ENCODE measurements at places on chromosomes 13 and 19.

- DNase-seq, result no peak
Observed at GRCh38 chr19:46361915-46362314, 15.0 kb downstream of the PPP5C start.

GRCh38 chr13:22061806-22062391 lies 391.0 kb downstream of the FGF9 start:
- DNase-seq, result no peak

DNA sequence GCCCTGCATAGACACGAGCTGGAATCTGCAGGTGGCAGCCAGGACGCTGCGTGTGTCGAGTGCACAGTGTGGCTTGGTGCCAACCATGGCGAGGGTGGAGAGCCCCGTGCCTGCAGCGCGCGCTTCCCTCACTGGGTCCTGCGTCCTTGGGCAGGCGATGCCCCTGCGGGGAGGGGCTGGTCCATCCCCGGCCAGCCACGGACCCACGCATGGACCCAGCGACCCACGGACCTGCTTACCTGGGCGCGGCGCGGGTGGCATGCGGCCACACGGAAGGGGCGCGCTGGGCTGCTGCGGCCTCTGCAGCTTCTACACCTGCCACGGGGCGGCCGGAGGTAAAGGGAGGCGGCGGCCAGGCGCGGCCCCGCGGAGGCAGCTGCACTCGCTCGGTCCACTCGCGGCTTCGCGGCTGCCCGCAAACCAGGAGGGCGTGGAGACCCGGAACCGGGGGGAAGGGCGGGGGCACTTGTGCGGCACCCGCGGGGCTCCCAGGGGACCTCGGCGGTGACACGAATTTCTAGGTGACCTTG lies 569 bp upstream of the MCF2L start:
- peak; percentile 56 for DNase-seq

GRCh38 chr19:38290631-38291147 lies 13.4 kb upstream of the C19orf33 start:
- no peak for DNase-seq

GRCh38 chr19:51430221-51430620 lies 12.8 kb upstream of the SIGLEC10 start:
- DNase-seq, result no peak

DNA sequence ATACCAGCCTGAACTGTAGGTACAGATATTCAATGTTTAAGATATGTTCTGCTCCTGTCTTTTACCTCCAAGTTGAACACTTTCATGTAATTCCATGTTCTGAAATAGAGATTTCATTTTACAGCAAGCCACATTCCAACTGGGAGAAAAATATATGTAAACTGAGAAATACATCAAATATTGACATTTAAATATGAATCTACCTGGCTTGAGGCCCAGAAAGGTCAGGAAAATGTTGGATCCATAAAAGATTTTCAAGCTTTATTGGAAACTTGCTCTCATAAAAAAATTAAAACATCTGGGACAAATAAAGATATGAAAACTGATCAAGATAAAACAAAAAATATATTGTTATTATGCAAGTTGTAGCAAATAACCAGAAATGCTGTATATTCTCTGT lies 1078.7 kb upstream of the ATXN8OS start:
- DNase-seq, result no peak

- DNase-seq, result no peak
Observed at GRCh38 chr19:50181121-50181520, 18.0 kb upstream of the IZUMO2 start.

GRCh38 chr19:42062381-42062780 lies 7.6 kb downstream of the GRIK5 start:
- no peak for DNase-seq

DNA sequence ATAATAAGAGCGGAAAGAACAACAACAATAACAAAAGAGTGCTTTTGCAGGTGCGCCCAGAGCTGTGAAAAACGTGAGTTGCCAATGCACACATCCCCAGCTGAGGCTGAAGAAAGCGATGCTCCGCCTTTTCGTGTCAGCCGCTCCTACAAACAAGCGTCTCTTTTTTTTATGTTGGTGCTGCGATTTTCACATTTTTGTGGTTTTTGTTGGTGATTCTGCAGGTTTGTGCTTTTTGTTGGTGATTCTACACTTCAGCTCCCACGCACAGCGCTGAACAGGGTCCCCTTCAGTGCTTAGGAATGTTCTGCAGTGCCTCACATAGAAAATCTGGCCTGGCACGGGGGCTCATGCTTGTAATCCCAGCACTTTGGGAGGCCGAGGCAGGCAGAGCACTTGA lies 7.3 kb upstream of the SBK3 start:
- DNase-seq, result no peak

DNA sequence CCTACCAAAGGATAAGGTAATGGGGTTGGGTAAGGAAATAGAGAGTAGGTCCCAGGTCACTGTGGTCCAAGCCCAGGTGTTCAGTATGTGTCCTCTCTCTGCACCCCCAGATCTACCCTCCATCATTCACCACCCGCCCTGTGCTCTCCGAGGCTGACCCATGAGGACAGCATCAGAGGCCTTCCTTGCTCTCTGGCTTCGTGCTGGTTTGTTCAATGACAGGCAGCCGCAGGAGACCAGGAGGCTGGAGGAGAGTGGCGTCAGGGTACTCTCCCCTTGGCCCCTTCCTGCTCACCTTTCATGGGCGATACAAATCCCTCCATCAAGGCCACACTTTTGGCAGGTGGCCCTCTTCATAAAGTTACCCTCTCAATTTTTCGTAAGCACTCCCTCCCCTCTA lies 1.7 kb downstream of the TUBA3C start:
- DNase-seq, result peak; percentile 10

DNA sequence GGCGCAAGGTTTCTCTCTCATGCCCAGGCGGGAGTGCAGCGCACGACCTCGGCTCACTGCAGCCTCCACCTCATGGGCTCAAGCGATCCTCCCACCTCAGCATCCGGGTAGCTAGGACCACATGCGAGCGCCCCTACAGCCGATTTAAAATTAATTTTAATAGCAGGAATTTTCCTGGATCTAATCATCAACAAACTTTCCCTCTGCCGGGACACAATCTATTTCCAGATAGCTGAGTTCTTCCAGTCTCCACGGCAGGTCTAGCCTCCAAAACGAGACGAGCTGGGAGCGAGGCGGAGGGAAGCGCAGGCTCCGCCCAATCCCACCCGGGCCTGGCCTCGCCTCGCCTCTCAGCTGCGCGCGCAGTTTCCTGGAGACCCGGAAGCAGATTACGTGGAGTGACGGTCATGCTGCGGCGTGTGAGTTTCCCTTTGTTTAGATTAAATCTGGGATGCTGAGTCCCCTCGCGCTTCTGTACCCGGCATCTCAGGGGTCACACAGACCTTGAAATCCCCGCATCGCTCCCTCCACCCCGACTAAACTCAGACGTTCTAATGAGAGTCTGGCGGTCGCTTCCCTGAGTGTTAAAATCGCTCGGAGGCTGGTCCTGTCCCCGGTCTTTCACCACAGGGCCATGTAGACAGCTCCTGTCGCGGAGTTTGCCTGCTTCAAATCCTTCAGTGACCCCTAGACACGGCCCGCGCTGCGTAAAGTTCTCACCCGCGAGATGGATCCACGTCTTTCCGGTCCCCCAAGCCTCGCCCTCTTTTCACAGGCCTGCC lies at the start of gene ZNF880:
Gene ZNF880, plus strand, starts transcription at position 365 of the 782 bp plus-strand sequence. Its CDS starts 43 bp downstream, at position 408.
- no peak for DNase-seq

- DNase-seq, result no peak
Observed at GRCh38 chr19:20254121-20254520, 87.1 kb downstream of the ZNF486 start.

- DNase-seq, result no peak
Observed at GRCh38 chr13:91557328-91558090, 159.1 kb downstream of the GPC5 start.

DNA sequence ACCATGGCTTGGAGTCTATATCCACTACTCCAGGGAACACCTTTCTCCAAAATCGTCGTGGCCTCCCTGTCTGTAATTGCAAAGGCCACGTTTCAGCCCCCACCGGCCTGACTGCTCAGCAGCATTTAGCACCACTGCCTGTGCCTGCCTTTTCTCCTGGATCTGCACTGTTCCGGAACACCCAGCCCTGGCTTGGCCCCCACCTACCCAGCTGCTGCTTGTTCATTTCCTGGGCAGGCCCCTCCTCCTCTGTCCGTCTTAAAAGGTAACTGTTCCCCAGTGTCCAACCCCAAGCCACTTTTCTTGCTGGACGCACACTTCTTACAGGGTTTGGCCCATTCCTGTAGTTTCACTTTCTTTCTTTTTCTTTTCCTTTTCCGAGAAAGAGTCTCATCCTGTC lies 8.5 kb upstream of the SYT5 start:
- no peak for DNase-seq

- DNase-seq, result no peak
Observed at GRCh38 chr13:73656863-73657262, 477.3 kb downstream of the KLF12 start.

DNA sequence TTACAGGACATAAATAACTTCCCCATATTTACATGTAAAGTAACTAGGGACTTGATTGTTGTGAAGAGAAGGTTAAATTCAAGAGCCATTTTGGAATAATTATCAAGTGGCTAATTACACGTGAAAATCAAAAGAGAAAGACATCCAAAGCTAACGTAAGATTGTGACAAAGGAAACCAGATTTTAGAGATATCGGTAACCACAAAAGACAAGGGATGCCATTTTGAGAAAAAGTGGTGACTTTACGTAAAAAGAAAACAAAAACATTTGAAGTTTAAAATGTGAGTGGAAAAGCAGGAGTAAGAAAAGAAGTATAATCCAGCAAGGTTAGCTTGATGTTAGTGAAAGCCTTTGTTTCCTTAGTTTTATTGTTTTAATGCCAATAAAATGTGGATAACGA lies 10.9 kb upstream of the VWA8 start:
- DNase-seq, result no peak

GRCh38 chr19:51247972-51248590 lies 2.8 kb upstream of the SIGLECL1 start:
- DNase-seq, result no peak

DNA sequence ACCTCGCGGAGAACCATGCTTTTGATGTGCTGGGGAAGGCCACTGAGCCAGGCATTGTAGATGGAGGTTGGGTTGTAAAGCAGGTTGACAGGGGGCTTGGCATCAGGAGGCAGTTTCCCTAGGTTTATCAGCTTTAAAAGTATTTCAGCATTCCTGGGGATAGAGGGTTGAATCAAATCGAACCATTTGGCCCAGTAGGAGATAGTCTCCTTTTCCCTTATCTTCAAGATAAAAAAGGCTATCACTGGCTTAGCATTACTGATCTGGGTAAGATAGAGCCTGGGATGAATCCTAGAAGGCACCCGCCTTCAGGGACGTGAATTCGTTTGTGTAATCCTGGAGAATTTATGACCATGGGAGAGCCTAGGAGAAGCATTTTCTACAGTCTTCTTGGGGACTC lies 30.6 kb downstream of the SLC6A16 start:
- DNase-seq, result no peak

- no peak for DNase-seq
Observed at GRCh38 chr13:64332048-64332447, 2898.1 kb downstream of the PCDH9 start.

DNA sequence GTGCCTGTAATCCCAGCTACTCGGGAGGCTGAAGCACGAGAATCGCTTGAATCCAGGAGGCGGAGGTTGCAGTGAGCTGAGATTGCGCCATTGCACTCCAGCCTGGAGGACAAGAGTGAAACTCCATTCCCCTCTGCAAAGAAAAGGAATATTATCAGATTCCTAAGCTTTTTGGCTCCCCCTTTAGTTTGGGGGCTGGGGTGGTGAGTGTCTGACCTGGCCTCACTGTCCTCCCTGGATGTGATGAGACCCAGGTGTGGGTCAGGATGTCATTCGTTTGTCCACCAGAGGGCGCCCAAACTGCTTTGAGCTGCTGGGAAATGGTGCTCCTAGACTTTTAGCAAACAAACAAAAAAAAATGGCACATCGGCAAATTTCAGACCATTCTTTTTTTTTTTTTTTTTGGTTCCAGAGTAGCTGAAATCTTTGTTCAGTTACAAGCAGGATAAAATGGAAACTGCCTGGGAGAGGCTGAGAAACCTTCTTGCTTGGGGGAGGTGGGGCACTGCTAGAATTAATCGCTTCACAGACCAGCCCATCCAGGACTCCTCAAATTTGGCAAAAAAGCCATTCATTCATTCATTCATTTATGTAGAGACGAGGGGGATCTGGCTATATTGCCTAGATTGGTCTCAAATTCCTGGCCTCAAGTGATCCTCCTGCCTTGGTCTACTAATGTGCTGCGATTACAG lies 29.4 kb downstream of the SPC24 start:
- DNase-seq, result peak; percentile 60

GRCh38 chr13:50326811-50327210 lies 311.6 kb downstream of the KCNRG start:
- DNase-seq, result no peak

GRCh38 chr19:36041831-36042230 lies 9.2 kb upstream of the CLIP3 start:
- no peak for DNase-seq

DNA sequence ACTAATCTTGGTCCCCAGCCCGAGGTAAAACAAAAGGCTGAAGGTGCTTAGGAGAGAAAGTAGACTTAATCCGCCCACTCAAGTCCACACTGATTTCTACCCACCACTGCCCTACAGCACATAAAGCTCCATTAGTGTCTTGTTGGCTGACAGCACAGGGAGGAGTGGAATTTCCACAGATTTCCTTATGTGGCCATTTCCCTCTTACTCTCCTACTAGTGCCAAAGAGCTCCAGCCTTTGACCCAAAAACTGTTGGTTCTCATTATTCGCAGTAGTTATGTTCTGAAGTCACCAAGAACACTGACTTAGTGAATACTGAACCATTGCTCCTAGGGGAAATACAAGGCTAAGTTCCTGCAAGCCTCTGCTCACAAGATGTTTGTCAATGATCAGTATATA lies 61.2 kb downstream of the RAB20 start:
- DNase-seq, result no peak

DNA sequence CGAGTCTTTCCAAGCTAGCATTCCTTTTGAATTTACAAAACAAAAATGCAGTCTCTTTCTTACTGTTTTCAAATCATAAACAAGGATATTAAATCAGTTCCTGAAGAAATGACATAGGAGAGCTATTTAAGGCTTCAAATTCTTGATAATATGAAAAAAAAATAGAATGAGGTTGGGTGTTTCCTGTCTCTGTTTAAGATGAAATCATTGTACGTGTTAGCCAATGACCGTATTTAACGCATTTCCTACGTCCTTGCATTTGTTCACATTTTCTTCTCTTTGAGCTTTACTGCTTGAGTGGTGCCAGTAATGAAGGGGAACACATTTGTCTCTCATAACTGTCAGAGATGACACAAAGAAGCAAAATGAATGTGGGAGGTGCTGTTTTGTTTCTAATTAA lies 821.3 kb downstream of the DIAPH3 start:
- DNase-seq, result no peak

DNA sequence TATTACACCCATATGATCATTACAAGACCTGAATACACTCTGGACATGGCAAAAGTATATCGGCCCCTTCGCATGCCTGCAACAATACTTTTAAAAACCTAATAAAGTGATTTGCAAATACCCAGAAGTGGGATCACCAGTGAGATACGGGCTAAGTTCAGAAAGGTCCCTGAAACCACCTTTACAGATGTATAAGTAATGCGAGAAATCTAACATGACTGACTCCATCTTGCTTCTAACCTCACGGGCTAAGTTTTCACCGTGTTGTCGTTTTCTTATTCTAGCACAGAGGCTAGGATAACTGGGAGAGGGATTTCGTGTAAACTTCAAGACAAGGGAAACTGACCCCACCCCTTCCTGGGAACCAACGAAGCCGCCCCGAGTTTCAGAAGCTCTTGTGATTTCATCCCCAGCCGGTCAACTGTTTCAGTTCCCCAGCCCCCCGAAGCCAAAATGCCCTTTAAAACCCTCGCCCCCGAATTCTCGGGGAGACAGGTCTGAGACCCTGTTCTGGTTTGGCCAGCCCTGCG lies 703 bp downstream of the NEK3 start:
- DNase-seq, result no peak

Measured in mesothelial cell of epicardium (in vitro differentiated cells).